ENCODE measurements at places on chromosomes 7 and 10. TPM values are rescaled to one million over a fixed set of nuclear protein-coding genes. Genes with fewer than 3 reads are reported as not detected.
A peak's percentile ranks its signal among the peaks of the same experiment; 100 is the strongest.

GRCh38 chr10:117892681-117893220 lies 154.0 kb downstream of the RAB11FIP2 start:
- no peak for DNase-seq
- H3K27ac ChIP-seq: no peak overlapping the region
- no peak overlapping the region for H3K4me3 ChIP-seq
- H3K4me1 ChIP-seq: peaks cover 2% of the 10 kb centered on the region
- H3K27me3 ChIP-seq: peaks cover 31% of the 10 kb centered on the region
- no peaks in the 10 kb centered on the region for H3K36me3 ChIP-seq

DNA sequence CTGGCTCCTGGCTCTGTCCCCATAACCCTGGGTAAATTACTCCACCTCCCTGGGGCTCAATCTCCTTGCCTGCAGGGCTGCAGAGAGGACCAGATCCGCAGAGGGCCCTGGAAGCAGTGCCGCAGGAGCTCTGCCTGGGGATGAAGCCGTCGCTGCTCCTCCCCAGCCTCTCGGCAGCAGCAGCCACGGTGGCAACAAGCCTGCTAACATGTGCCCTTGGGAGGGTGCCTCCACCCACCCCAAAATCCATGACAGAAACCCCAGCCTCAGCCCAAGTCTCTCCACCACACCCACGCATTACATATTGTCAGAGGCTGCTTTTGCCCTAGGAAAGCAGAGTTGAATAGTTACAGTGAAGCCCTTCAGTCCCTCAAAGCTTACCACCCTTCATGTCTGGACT lies 486.4 kb upstream of the FOXK1 start:
- peaks cover 3% of the 10 kb centered on the region for H3K27me3 ChIP-seq
- no peaks in the 10 kb centered on the region for H3K36me3 ChIP-seq
- H3K27ac ChIP-seq: no peak overlapping the region
- DNase-seq: no peak
- H3K4me3 ChIP-seq: no peak overlapping the region
- no peaks in the 10 kb centered on the region for H3K4me1 ChIP-seq

DNA sequence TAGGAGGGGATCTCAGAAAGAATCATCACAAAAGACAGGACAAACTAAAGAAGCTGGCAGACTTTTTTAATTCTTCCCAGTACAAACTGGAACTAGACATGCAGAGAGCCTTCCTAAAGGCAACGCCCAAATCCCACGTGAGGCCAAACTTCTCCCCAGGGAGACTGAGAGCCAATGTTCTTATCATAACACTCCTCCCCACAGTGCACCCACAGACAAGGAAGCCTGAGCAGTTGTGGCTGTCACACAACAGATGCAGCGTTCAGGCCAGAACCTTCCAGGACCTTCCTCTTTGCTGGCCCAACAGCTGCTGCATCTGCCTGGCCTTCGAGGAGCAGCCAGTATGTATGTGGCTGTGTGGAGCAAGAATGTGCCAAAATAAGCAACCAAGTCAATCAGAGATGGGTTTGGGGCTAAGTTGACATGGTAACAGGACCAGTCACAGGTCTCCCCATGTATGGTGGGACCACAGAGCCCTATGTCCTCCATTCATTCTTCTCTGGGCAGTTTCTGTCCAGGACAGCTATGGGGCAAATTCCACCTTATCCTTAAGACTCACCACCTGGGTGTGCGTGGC lies 34.9 kb downstream of the SRPK2 start:
- H3K27me3 ChIP-seq: no peaks in the 10 kb centered on the region
- H3K4me3 ChIP-seq: no peak overlapping the region
- peak overlapping the region; percentile 64 for H3K27ac ChIP-seq

DNA sequence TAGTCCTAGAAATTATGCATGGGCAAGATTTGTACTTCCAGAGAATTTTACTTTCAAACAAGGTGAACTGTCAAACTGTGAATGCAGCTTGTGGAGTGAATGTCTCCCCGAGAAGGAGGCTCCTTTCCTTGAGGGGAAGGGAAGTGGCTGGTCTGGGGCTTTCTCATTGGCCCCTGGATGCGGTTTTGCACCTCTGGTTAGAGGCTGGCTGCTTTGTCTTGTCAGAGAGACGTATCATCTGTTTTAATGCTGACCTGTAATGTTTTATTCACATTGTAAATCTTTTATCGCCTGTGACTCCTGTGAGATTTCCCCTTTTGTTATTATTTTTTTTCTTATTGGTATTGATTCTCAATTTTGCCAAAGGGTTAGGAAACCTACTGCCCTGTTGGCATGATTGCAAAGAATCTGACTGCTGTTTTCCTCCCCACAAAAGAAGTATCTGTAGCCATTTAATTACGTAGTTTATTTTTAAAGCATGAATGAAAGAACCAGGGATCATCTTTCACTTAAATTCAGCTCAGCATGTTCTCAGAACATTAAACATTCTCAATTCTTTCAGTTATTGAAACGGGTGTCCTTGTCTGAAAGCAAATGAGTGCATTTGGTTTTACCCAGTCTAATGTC lies 238.3 kb upstream of the NFE2L3 start:
- no peaks in the 10 kb centered on the region for H3K4me1 ChIP-seq
- no peak overlapping the region for H3K27ac ChIP-seq
- peaks cover 9% of the 10 kb centered on the region for H3K27me3 ChIP-seq
- no peak for DNase-seq
- peaks cover 3% of the 10 kb centered on the region for H3K36me3 ChIP-seq
- H3K4me3 ChIP-seq: no peak overlapping the region

GRCh38 chr7:21967598-21968003 lies 21.9 kb upstream of the CDCA7L start:
- H3K27ac ChIP-seq: peak overlapping the region; percentile 63
- H3K4me3 ChIP-seq: peak overlapping the region; percentile 25
- peak; percentile 8 for DNase-seq
- no peaks in the 10 kb centered on the region for H3K36me3 ChIP-seq
- H3K27me3 ChIP-seq: no peaks in the 10 kb centered on the region

- H3K36me3 ChIP-seq: no peaks in the 10 kb centered on the region
- no peaks in the 10 kb centered on the region for H3K4me1 ChIP-seq
- peaks cover 4% of the 10 kb centered on the region for H3K27me3 ChIP-seq
- DNase-seq: no peak
- H3K4me3 ChIP-seq: no peak overlapping the region
Observed at GRCh38 chr10:124003070-124003419, 90.4 kb downstream of the CHST15 start.

DNA sequence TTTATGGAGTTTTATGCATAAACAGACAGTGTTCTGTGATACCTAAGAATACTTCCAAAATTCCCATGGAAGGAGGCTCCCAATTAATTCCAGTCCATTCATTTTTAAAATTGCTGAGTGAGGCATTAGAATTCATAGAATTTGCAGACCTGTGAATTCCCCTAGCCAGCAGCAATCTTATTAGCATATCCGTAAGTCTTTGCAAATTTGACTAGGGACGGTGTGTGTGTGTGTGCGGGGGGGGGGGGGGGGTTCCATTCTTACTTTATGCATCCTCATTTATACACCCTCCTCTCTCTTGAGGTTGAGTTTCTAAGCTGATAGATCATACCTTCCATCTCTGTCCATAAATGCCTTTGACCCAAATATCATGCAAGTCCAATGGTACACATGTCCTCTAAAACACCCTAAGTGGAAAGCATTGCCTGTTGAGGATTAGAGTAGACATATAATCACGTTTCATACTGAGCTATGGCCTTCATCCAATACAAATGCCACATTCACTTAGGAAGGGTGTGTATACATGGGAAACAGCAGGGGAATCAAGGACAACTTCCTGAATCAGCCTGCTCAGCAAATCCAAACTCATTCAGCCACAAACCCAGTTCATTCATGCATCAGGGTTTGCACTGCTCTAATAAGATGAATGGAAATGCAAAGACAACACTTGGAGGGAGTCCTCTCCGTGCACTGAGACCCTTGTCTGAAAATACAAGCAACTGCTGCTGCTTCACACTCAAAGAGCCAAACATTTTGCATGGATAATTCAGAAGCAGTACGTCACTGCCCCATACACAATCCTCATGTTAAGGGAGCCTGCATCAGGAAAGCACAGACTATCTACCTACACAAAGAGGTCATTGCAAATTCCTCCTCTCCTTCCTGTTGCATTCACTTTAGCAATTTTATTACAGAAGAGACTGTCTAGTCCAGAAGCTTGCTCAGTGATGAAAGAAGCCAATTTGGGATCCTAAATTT lies 350.8 kb downstream of the KCNMA1 start:
- no peak for DNase-seq
- no peaks in the 10 kb centered on the region for H3K36me3 ChIP-seq
- no peaks in the 10 kb centered on the region for H3K27me3 ChIP-seq
- H3K4me3 ChIP-seq: no peak overlapping the region

DNA sequence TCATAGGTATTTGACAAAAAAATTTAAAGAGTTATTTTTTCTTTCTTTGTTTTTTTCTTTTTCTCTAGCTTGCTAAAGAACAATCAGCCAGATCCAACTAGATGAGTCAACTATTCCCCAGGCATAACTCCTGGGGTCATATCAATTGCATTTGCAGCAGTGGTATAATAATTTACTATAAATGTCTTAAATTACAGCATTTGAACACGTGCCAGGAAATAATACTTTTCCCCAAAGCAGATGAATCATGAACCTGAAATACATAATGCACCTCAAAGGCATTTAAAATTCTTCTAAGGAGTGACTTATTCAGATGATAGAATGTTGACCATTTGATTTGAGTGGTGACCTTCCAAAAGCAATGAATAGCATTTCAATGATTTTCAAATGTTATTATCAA lies 190.1 kb downstream of the LRRTM3 start:
- H3K4me3 ChIP-seq: no peak overlapping the region
- no peak for DNase-seq
- no peaks in the 10 kb centered on the region for H3K36me3 ChIP-seq

- H3K36me3 ChIP-seq: no peaks in the 10 kb centered on the region
- no peaks in the 10 kb centered on the region for H3K4me1 ChIP-seq
- H3K4me3 ChIP-seq: no peak overlapping the region
- no peak overlapping the region for H3K27ac ChIP-seq
- no peaks in the 10 kb centered on the region for H3K27me3 ChIP-seq
- no peak for DNase-seq
Observed at GRCh38 chr10:59589796-59590195, 119.9 kb downstream of the SLC16A9 start.

DNA sequence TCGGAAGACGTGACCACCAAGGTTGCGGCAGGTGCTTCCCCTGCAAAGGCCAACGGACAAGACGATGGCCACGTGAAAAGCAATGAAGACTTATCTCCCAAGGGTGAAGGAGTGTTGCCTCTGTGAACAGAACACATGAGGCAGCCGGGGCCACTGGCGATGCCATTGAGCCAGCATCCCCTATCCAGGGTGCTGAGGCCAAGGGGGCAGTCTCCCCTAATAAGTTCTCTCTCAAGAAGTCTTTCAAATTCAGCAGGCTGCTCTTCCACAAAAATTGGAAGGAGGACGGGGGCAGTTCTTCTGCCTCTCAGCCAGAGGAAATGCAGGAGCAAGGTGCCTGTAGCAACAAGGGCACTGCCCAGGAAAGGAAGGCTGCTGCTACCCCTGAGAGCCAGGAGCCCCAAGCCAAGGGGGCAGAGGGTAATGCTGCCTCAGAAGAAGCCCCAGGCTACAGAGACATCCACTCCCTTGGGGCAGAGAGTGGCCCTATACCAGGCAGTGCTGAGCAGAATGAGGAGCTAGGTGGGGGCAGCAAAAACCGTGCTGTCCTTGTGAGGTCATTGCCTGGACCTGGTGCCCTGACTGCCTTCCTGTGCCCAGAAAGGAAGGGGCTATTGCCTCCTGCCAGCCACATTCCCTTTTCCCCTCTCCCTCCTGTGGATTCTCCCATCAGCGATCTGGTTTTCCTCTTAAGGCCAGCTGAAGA lies 17.3 kb downstream of the NT5C2 start:
- no peak overlapping the region for H3K27ac ChIP-seq
- no peak overlapping the region for H3K4me3 ChIP-seq
- H3K27me3 ChIP-seq: no peaks in the 10 kb centered on the region
- DNase-seq: no peak

GRCh38 chr7:40866601-40867000 lies 731.8 kb downstream of the SUGCT start:
- no peak for DNase-seq
- no peak overlapping the region for H3K4me3 ChIP-seq
- H3K27ac ChIP-seq: no peak overlapping the region
- H3K36me3 ChIP-seq: no peaks in the 10 kb centered on the region
- no peaks in the 10 kb centered on the region for H3K4me1 ChIP-seq

DNA sequence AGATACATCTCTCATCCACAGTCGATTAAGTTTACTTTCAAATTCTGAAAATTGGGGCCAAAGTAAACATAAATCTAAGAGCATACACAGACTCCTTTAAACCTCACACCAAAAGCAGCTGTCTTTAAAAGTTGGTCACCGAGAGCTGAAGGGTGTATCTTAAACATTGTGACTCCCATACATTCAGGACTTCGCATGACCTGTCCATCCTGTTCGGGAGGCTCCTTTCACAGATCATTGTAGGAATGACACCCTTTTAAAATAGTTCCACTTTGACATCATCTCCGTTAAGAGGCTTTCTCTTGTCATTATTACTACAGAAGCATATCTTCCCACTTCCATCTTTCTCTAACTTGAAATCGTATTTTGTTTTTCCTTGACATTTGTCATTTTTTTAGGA lies 440.0 kb downstream of the DNAJB9 start:
- no peak for DNase-seq
- H3K4me3 ChIP-seq: no peak overlapping the region
- no peaks in the 10 kb centered on the region for H3K36me3 ChIP-seq
- no peak overlapping the region for H3K27ac ChIP-seq
- H3K27me3 ChIP-seq: no peaks in the 10 kb centered on the region

DNA sequence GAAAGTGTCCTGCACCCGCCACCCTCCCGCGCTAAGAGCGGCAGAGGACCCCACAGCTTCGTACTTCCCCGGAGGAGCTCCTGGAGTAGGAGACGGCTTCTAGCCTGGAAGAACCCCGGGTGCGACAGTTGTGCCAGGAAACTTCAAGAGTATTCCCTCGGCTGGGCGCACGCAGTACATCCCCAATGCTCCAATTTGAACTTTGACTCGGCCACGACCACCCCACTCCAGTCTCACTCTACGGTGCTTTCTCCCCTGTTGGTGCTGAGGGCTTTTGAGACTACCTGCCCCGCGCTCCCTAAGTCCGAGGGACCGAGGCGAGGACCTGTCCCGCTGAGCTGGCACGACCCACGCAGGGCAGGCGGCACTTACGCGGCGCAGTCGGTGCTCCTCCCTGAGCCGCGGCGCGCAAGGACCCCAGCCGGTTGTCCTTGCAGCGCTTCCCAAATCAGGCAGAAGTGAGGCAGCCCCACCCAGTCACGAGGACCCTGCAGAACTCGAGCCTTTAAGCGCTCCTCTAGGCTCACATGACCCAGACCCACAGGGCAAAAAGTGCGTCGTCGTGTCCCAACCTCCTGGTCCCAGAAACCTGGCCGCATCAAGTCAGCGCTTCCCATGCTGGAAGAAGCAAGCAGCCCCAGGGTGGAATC lies at the start of gene CPVL:
TSS of gene CPVL (minus strand) at position 481 of the 650 bp plus-strand sequence. CDS start 25,476 bp downstream, outside the sequence.
- peak within 1 kb of the TSS; percentile 10 for H3K4me3 ChIP-seq
- H3K4me1 ChIP-seq: peaks cover 5% of the 10 kb centered on the region
- no peaks in the 10 kb centered on the region for H3K36me3 ChIP-seq
- DNase-seq: no peak
- H3K27me3 ChIP-seq: peaks cover 49% of the 10 kb centered on the region
- no peak within 1 kb of the TSS for H3K27ac ChIP-seq

- H3K4me3 ChIP-seq: no peak overlapping the region
- no peak overlapping the region for H3K27ac ChIP-seq
- no peak for DNase-seq
- peaks cover 32% of the 10 kb centered on the region for H3K36me3 ChIP-seq
Observed at GRCh38 chr7:7820409-7820808, 102.0 kb upstream of the RPA3 start.

The COG5 gene
- 29.6 TPM for total RNA-seq

The BCAP29 gene
- total RNA-seq: 23.8 TPM

The SEMA3D gene
- not detected for total RNA-seq

The NODAL gene
- total RNA-seq: not detected

The ITGA8 gene
- total RNA-seq: not detected

The HKDC1 gene
- total RNA-seq: not detected

The CALY gene
- not detected for total RNA-seq

The ASB15 gene
- total RNA-seq: not detected

The GPR146 gene
- 2.8 TPM for total RNA-seq
